Esophagus squamous epithelium (tissue), 5 donors: ENCODE measurements at places on chromosomes 7 and 10. TPM values are rescaled to one million over a fixed set of nuclear protein-coding genes. Genes with fewer than 3 reads are reported as not detected.

YAE1 gene
- 11.7 TPM for total RNA-seq

DNA sequence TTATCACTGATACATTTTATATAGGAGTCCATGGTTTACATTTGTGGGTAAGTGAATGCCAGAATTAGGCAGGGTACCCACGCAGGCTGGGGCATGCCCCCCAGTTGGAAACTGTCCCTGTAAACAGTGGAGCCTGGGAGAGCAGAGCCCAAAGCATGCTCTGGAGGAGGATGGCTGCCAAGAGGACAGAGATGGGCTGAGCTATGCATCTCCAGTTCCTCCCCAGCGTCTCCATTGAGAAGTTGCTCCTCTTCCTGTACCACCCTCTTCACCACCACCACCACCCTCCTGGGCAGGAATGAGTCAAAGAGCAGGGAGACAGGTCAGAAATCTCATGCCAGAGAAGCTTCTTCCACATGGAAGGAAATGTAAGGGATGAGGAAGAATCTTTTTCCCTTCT lies 67.7 kb upstream of the KMT2E start:
- H3K27me3 ChIP-seq: no peaks in the 10 kb centered on the region
- no peaks in the 10 kb centered on the region for H3K36me3 ChIP-seq
- no peak for DNase-seq
- H3K27ac ChIP-seq: peak overlapping the region; percentile 89
- no peak overlapping the region for H3K4me3 ChIP-seq

DNA sequence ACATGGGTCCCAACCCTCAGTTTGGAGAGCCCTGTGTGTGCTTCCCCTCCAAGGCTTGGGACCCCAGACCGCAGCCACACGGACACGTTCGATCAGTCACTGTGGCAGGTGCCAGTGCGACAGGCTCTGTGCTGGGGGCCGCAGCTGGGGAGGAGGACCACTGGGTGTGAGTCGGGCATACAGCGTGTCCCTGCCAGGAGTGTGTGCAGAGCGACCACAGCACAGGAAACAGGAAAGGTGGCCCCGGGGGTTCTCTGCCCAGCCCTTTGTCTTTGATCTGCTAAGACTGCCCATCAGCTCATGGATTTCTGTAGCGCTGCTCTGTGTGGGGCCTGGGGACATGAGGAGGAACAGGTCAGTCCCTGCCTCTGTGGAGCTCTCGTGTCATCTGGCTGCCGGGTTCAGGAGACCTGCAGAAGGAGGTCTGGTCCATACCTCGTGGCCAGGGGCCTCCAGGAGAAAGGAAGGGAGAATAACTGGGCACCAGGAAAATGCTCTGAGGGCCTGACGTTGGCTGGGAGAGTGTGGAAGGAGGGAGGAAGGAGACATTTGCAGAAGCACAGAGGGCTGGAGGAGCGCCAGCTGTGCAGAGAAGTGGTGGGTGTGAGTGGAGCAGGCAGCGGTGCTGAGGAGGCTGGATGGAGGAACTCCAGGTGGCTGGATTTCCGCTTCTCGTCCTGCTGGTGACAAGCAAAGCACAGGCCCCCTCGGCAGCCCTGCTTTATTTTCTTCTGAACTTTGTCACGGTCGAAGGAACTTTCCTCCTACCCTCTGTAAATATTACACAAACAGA lies 4.1 kb downstream of the NUDT1 start:
- H3K4me1 ChIP-seq: peaks cover 11% of the 10 kb centered on the region
- no peaks in the 10 kb centered on the region for H3K27me3 ChIP-seq
- H3K36me3 ChIP-seq: peaks cover 13% of the 10 kb centered on the region
- no peak overlapping the region for H3K4me3 ChIP-seq
- no peak for DNase-seq
- H3K27ac ChIP-seq: no peak overlapping the region

- H3K27ac ChIP-seq: peak overlapping the region; percentile 66
- no peaks in the 10 kb centered on the region for H3K36me3 ChIP-seq
- H3K27me3 ChIP-seq: no peaks in the 10 kb centered on the region
- peak overlapping the region; percentile 24 for H3K4me3 ChIP-seq
- no peak for DNase-seq
- peaks cover 10% of the 10 kb centered on the region for H3K4me1 ChIP-seq
Measured at GRCh38 chr10:17453373-17454091, 863 bp downstream of the ST8SIA6 start.

DNA sequence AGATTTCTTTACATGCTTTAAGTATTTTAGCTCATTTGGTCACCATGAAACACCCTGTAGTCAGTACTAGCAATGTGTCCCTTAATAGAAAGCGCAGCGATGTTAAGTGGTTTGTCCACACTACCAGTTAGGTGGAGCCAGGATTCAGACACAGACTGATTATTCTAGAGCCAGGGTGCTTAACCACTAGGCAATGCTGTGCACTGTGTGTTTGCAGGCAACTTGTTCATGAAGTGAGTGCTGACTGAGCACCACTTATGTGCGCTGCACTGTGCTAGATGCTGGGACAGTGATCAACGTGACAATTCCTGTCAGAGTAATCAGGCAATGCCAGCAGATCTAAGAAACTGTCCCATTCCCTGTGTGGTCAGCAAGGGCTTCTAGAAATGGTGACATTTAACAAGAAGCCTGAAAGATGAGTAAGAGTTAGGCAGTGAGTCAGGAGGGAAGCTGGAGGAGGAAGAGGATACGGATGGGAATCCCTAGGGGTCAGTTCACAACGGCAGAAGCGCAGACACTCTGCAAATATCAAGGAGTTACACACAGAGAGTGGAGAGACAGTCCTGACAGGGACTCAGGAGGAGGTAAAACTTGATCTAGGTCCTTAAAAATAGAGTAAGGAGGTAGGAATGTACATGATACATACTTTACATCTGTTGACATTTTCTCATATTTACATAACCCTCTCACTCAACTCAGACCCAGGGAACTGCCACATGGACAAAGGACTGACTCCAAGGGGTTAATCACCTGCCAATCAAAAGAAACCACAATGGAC lies 69.7 kb upstream of the EGR2 start:
- H3K36me3 ChIP-seq: no peaks in the 10 kb centered on the region
- no peaks in the 10 kb centered on the region for H3K27me3 ChIP-seq
- no peak overlapping the region for H3K4me3 ChIP-seq
- no peak for DNase-seq

ZCWPW1 gene
- 4.2 TPM for total RNA-seq

DNA sequence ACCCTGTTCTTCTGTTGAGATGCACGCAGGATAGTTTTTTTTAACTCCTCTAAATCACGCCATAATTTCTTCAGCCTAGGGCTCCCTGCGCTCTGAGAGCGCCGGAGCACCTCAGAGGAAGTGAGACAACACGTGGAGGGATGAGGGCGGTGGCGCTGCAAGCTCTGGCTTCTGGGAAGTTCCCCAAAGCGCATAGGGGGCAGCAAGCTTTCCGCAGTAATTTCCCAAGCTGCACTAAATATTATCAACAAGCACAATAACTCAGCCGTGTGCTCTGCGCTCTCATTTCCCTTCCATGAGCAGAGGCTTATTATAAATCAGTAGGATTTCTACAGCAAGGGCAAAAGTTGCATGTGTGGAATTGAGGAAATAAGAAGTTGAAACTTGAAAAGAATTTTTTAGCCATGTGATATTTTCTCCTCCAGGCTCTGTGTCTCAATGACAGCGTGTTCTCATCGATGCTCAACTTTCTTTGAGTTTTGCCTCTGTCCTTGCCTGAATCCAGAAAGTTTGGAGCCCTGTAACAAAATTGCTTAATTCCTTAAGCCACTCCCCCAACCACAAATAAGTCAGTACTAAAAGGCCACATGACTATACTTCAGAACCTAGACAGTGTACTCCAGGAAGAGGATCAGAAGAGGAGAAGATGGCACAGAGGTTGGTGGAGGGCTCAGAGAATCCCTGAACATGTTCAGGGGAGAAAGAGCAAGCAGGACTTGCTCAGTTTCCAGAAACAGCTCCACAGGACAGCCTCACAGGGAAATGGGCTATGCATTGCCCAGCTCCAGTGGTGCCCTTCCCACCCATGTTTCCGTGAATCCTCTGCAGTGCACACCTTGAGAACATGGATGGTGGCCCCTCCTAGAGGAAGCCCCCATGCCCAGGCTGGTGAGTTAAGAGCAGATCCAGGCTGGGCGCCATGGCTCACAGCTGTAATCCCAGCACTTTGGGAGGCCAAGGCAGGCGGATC lies 221.5 kb upstream of the GHITM start:
- peaks cover 6% of the 10 kb centered on the region for H3K27me3 ChIP-seq
- H3K27ac ChIP-seq: no peak overlapping the region
- no peaks in the 10 kb centered on the region for H3K4me1 ChIP-seq
- no peak for DNase-seq
- H3K4me3 ChIP-seq: no peak overlapping the region
- H3K36me3 ChIP-seq: no peaks in the 10 kb centered on the region

DNA sequence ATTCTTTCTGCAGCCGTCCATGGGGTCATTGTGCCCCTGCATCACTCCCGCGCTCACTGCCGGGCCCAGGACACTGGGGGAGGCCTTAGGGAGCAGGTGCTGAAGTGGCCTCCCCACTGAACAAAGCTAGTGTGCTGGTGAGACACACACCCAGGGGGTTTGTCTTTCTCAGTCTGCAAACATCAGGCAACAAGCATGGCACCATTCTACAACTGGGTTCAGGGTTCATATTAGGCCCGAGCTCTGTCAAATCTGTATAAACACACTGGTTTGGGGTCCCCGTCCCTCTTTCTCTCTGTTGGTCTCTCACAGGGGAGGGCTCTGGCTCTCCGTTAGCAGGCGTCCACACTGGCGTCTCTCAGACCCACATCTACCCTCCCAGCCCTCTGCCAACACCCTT lies 11.1 kb upstream of the PPP2R2D start:
- no peak overlapping the region for H3K4me3 ChIP-seq
- no peaks in the 10 kb centered on the region for H3K27me3 ChIP-seq
- H3K4me1 ChIP-seq: no peaks in the 10 kb centered on the region
- no peaks in the 10 kb centered on the region for H3K36me3 ChIP-seq
- H3K27ac ChIP-seq: no peak overlapping the region

GRCh38 chr10:47061776-47062175 lies 150.5 kb downstream of the PTPN20 start:
- no peaks in the 10 kb centered on the region for H3K4me1 ChIP-seq
- H3K4me3 ChIP-seq: no peak overlapping the region
- no peak overlapping the region for H3K27ac ChIP-seq
- H3K27me3 ChIP-seq: peaks cover 49% of the 10 kb centered on the region
- H3K36me3 ChIP-seq: no peaks in the 10 kb centered on the region

DNA sequence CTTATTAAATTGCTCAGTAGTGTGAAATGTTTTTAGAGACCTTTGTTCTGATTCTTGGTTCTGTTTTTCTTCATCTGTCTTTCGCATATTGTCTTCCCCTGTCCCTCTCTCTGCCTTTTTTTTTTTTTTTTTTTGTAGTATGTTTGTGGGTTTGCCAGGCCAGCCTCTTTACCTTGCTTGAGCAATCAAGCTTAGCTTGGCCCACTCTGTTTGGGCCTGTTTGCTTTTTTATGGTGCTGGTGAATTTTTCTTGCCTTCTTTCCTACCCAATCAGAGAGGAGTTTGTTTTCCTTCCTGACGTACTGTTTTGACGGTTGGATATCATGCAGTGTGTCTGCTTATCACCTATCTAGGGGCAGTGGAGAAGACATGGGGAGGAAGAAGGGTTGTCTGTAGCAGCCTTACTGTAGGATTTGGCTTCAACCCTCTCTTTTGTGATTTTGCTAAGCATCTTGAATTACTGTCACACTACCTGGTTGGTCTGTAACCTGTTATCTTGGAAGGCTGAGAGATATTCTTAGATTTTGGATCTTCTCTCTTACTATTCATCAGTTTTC lies 64.0 kb downstream of the BBS9 start:
- H3K27me3 ChIP-seq: no peaks in the 10 kb centered on the region
- H3K4me3 ChIP-seq: no peak overlapping the region
- DNase-seq: no peak
- H3K27ac ChIP-seq: no peak overlapping the region
- H3K36me3 ChIP-seq: no peaks in the 10 kb centered on the region

LRIT1 gene
- total RNA-seq: not detected

GRCh38 chr10:46077731-46078413 lies 31.8 kb upstream of the MSMB start:
- H3K4me1 ChIP-seq: no peaks in the 10 kb centered on the region
- no peak overlapping the region for H3K27ac ChIP-seq
- no peak for DNase-seq
- H3K4me3 ChIP-seq: no peak overlapping the region

NOC3L gene
- 11.3 TPM for total RNA-seq

EIF5AL1 gene
- total RNA-seq: 0.38 TPM

PTF1A gene
- total RNA-seq: not detected

GRCh38 chr10:13347043-13347499 lies 1.0 kb downstream of the SEPHS1 start:
- peak overlapping the region; percentile 91 for H3K27ac ChIP-seq
- no peaks in the 10 kb centered on the region for H3K27me3 ChIP-seq
- no peak for DNase-seq

DNA sequence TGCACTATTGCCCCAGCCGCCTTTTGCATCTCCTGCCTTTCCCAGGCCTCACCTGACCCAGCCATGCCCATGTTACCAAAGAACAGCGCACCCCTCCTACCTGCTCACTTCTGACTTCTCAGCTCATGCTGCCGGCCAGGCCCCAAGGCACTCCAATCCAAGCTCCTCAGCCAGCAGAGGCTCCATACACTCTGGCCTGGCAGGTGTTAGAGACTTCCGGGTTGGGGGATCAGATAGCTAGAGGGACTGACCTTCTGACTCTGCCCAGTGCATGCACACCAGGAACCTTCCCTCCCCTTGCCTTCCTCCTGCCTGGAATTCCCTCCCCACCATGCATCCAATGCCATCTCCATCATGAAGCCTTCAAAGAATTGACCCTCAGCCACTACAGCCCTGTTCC lies 56.2 kb upstream of the ZMIZ1 start:
- H3K27me3 ChIP-seq: no peaks in the 10 kb centered on the region
- peaks cover 3% of the 10 kb centered on the region for H3K4me1 ChIP-seq
- H3K36me3 ChIP-seq: no peaks in the 10 kb centered on the region
- DNase-seq: no peak
- no peak overlapping the region for H3K27ac ChIP-seq
- no peak overlapping the region for H3K4me3 ChIP-seq

- H3K4me1 ChIP-seq: no peaks in the 10 kb centered on the region
- H3K27me3 ChIP-seq: no peaks in the 10 kb centered on the region
- DNase-seq: no peak
- no peaks in the 10 kb centered on the region for H3K36me3 ChIP-seq
- no peak overlapping the region for H3K4me3 ChIP-seq
Measured at GRCh38 chr7:16594061-16594460, 51.5 kb downstream of the ANKMY2 start.

ATP6V0E2 gene
- total RNA-seq: 22.9 TPM
